CD8-positive, alpha-beta T cell (primary cell): ENCODE measurements at places on chromosomes 6 and 20.

DNA sequence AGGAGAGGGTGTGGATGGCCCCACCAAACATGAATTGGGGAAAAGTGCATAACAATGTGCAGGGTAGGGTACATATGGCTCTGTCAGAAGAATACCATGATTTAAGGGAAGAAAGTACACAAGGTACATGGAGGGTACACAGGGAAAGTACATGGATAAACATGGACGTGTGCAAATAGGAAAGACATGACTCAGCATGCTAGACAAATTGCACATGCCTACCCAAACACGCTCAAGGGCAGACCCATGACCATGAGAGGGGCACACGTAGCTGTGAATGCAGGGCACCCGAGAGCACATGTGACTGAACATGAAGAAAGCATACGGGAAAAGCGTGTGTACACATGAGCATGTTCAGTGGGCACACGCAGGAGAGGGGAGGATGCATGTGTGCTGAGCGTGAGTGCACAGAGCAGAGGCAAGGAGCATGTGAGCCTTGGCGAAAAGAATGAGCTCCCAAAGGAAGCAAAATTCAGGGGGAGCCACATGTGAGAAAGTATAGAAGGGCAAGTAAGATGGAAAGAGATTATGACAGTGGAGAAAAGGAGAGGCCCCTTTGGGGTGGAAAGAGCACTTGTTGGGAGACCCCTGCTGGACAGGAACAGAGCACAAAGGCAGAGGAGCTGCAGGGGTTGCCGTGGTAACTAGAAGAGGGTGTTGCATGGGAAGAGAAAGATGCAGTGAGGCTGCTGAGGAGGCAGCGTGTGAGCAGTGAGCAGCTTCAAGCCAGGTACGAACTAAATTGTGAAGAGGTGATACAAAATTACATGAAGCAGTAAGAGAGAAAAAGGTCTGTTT, 17.8 kb downstream of the OR2H2 start:
- DNase-seq = no peak

- DNase-seq = no peak
Measured at GRCh38 chr6:34543421-34543820, 12.7 kb downstream of the SPDEF start.

DNA sequence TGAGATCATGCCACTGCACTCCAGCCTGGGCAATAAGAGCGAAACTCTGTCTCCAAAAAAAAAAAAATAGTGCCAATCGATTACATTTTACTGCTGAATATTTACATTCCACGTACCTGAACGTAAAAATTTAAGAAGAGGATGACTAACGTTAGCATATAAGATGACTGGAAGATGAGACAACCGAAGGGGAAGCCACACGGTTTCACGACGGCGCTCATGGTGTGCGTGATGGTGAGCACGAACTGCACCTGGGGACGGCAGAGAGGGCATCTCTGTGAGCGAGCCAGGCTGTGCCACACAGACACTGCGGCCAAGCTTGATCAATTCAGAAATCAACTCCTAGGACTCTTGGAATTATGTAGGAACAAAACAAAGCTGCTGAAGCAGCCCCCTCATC, 54.5 kb downstream of the ELOVL2 start:
- no peak for DNase-seq

DNA sequence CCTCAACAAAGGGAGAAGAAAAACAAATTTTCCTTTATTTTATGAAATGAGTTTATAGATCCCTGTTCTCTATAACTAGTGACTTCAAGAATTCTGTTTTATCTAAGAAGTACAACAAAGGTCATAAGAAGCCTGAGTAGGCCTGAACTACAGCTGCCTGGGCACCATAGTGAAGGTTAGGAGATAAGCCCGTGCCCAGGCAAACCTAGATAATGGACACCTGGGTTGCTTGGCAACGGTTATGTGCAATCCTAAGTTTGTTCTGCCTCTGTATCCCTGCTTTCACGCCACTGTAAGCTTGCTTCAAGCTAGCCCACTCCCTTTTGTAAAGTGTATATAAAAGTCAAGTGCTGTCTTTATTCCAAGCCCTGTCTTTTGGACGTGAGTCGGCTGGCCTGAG, 23.2 kb downstream of the SCGN start:
- no peak for DNase-seq

- DNase-seq = no peak
Measured at GRCh38 chr6:169536446-169537170, 165.2 kb downstream of the WDR27 start.

- no peak for DNase-seq
Measured at GRCh38 chr6:144477856-144478255, 192.7 kb downstream of the UTRN start.

DNA sequence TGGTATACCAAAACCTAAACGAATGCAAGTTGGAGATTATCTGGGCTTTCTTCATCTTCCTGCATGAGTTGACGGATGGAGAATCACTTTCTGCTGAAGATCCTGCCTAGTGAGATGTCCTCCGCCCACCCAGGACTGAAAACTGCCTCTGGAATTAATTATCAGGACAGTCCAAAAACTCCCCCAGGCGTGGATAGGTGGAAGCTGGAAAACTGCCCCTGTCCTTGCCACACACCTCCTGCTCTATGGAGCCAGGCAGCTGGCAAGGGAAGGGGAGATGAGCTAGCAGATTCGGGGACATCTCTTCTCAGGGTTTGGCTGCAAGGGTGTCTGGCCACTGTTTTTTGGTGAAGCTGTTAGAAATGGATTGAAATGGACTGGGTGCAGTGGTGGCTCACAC, 89.3 kb upstream of the ZNFX1 start:
- no peak for DNase-seq
